ENCODE measurements at places on chromosomes 11 and 22. TPM values are rescaled to one million over a fixed set of nuclear protein-coding genes. Genes with fewer than 3 reads are reported as not detected.

GRCh38 chr11:61307354-61307753, 12.2 kb upstream of the VWCE start:
- H3K4me3 ChIP-seq: no peak overlapping the region
- H3K27me3 ChIP-seq: no peaks in the 10 kb centered on the region
- peaks cover 32% of the 10 kb centered on the region for H3K36me3 ChIP-seq
- H3K4me1 ChIP-seq: no peaks in the 10 kb centered on the region

DNA sequence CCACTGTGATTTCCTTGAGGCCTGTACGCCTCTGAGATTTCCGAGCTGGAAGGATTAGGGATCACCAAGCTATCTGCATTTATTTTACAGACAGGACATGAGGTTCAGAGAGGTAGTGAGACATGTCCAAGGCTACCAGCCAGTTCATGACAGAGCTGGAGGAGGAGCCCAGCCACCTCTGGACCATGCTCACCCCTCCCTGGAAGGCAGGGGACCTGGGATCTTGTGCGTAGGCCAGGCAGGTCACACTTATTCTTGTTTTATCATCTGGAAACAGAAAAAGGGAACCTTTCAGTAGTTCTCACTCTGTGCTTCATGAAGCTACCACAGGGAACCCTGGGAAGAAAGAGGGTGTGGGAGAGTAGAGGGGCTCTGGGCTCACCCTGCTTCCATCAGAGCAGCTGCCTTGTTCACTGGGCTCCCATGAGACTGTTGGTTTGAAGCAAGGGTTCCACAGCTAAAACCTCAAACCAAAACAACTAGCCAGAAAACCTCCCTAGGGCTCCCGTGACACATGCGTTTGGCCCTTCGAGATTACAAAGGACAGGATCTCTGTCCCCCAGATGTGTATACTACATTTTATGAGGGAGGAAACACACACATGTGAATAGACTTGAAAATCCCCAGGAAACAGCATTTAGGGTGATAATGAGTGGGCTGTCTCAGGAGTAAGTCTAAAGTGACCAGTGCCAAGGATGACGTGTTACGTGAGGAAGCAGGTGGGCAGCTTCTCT, 106.4 kb downstream of the DSCAML1 start:
- no peak overlapping the region for H3K27ac ChIP-seq
- no peaks in the 10 kb centered on the region for H3K4me1 ChIP-seq
- no peak overlapping the region for H3K4me3 ChIP-seq
- H3K36me3 ChIP-seq: no peaks in the 10 kb centered on the region

The OR52E8 gene
- total RNA-seq: not detected

The PHOX2A gene
- not detected for total RNA-seq
